Stimulated activated CD8-positive, alpha-beta memory T cell treated with anti-CD3 and anti-CD28 coated beads, Interleukin-4, amount 100 ng/mL, for 24 hours (primary cell): ENCODE measurements at places on chromosomes 7 and 10.

- DNase-seq = no peak
Observed at GRCh38 chr7:126222782-126223181, 1030.0 kb downstream of the GRM8 start.

DNA sequence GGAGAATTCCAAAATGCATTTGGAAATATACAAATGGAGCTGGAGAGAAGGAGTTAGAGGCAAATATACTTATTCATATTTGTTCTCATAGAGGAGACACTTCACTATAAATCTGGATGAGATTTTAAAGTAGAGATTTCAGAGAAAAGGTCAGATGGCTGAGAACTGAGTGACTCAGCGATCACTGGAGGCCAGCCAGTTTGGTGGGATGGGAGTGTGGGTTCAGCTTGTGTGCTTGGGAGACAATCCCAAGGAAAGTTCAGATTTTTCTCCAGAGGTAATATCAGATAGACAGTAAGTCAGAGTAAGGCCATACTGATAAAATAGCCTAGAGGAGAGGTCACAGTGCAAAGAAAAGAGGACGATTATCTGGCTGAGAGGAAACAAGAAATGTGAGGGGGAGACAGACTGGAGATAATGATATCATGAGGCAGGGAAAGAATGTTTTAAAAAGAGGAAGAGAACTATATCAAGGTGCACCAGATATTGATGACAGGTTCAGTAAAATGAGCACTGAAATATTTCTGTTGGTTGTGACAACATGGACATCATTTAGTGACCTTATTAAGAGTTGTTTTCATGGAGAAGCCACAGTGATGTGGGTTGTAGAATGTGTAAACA lies 67.0 kb downstream of the MDFIC start:
- no peak for DNase-seq

DNA sequence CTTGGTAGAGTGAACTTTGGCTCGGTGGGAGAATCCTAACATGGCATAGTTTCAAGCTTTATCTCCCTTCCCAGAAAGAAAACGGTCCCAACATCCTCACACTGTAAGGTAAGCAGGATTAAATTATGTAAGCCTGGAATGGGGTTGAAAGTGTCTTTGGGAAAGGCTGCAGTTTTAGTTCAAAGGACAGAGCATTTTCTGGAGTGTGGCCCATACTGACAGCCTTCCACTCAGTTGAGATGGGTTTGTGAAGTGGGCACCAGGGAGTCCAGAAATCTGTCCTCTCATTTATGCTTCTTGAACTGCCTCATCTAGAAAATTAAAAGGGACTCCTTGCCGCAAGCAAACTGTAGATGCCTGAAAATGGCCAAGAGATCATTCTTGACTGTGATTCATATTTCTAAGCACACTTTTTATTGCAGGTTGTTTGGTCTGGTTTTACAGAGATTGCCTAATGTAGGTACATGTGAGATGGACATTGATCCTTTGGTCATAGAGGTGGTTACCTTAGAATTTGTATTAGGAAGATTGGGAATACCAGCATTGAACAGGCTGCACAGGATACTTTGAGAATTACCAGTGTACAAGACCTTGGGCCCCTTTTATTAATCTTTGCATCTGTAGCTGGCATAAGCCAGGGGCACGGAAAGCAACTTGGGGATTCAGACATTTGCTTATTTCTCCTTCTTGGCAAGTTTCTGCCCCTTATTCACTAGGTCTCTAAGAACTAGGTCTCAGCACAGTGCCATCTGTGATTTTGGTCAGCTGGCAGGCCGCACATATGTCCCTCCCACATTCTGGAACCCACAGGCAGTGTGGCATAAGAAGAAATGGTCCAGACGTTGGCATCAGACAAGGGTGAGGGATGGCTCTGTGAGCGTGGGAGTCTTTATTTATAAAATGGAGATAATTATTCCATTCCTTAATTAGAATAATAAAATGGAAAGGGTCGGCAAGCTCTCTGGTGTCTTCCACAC lies 125.9 kb downstream of the GLCCI1 start:
- no peak for DNase-seq

GRCh38 chr7:36001546-36001945 lies 151.5 kb upstream of the EEPD1 start:
- no peak for DNase-seq
